ENCODE measurements at places on chromosomes 5 and 9.

DNA sequence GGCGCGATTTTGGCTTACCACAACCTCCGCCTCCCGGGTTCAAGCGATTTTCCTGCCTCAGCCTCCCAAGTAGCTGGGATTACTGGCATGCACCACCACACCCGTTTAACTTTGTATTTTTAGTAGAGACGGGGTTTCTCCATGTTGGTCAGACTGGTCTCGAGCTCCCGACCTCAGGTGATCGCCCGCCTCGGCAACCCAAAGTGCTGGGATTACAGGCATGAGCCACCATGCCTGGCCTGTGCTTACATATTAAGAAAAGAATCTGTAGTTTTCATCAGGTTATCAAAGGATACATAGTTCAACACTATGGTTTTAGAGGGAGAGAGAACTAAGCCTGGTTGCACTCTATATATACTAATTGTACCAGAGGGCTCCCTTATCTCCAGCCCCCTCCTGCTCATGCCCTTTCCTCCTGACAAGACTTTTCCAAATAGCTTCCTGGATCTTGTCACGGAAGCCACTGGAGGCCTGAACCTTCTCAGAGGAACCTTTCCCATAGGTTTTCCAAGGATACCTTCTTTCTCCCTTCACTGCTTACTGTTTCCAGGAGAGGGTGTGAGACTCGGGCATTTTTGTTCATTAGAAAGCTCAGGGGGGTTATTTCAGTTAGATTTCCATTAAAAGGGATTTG, 53.1 kb downstream of the SLC44A1 start:
- no peak for DNase-seq

GRCh38 chr5:120228262-120229031, 235.7 kb upstream of the PRR16 start:
- no peak for DNase-seq

GRCh38 chr5:159290741-159291140, 27.7 kb downstream of the UBLCP1 start:
- no peak for DNase-seq

DNA sequence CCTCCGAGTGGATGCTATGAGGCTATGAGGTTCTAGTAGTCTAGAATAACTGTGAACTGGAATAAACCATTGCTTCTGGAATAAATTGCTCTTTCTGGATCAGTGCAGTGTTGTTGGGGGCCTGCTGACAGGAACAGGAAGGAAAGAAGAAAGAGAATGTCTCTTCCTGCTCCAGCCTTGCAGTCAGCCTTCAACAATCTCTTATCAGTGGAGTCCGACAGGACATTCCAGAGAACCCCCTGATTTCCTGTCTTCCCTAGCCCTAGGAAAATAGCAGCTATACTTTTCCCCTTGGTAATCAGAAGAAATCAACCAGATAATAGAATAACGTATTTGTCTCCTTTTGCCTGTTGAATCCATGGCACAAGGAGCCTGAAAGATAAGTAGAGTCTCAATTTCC, 55.4 kb downstream of the WDR36 start:
- no peak for DNase-seq

- no peak for DNase-seq
Observed at GRCh38 chr5:10251405-10251804, 1.3 kb downstream of the CCT5 start.

DNA sequence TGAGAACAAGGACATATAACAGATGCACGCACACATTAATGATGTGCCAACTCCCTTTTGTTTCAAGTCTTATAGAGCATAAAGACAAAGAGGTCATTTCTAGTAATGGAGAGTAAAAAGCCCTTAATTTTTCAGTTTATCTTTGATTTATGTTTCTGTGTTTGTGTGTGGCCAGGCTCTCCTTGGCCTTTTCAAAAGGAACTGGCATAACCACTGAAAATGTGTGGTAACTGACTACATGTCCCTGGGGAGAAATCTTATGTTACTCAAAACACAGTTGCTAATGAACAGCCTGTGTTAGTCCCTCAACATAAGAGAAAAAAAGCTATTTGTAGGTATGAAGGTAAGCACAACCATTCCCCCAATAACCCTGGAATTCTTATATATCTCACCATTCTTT, 47.6 kb upstream of the SHOC1 start:
- DNase-seq, result no peak

GRCh38 chr5:14816999-14817761, 54.4 kb downstream of the ANKH start:
- DNase-seq, result peak; percentile 45

DNA sequence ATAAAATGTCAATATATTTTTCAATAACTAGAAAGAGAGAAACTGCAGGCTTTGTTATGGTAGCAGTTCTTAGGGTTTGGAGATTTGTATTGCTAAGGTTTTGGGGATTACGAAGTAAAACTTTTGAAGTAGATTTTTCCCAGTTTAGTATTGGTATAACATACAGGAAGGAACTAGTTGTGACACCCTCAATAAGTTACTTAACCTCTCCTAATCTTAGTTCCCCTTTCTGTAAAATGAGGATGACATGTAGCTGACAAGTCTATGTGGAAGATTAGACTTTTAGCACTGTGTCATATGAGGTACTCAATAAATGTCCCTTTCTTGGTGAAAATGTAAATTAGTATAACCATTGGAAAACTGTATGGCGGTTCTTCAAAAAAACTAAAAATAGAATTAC, 73.4 kb upstream of the ATG10 start:
- DNase-seq, result no peak

DNA sequence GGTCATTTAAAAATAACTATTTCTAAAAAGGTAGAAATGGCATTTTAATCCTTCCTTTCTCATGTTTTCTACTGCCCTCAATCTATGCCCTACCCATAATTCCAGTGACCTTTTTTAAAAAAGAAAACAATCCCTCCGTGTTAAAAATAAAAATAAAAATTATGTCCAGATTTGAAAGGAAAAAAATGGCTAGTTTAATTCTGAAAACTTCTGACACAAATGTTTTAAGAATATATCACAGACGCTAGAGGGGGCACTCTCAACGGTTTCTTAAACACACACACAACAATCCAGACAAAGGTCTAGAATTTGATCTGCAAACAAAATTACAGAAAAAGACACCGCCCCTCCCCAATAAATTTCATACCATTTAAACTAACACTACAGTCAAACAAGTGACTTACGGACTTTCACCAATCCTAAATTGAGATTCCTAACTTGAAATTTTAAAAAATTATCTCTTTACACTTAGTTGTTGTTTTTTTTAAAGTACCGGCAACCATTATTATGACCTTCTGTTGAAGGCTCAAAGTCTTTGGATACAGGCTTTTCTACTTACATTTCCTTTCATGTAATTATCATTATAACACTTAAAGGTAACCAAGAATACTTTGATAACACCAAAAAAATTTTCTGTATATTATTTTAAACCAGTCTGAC, 38.2 kb downstream of the CLINT1 start:
- no peak for DNase-seq

DNA sequence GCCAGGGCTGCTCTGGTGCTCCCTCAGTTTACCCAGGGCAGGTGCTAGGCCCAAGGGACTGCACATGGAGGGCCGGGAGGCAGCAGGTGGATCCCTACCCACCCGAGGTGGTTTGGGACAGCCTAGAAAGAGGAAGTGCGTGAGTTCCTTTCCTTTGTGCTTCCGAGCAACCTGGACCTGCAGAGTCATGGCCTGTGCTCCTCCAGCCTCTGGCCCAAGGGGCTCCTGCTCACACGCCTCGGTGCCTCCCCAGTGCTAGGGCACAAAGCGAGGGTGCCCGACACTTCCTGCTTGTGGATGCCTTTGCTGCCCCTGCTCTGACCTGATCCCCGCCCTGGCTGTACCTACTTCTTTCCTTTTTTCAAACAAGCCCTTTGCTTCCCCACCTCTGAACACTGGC, 79.3 kb downstream of the RXRA start:
- no peak for DNase-seq

DNA sequence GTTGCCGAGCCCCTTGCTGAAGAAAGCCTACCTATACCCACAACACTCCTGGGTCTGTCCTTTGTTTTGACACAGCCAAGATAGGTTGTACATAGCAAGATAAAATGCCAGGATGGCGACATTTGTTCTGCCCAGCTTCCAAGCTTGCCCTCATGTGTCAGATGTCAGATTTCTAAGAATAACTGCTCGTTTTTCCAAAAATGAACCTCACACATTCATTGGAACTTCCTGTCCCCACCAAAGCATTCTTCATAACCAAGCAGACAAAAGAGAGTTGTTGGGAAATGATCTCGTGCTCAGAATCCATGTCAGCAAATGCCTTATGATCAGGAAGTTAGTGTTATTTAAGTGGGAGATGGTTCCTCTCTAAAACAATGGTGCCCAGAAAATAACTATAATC, 210.1 kb downstream of the ZNF608 start:
- DNase-seq, result no peak

- DNase-seq, result no peak
Observed at GRCh38 chr5:151528153-151528552, 63.0 kb downstream of the FAT2 start.

DNA sequence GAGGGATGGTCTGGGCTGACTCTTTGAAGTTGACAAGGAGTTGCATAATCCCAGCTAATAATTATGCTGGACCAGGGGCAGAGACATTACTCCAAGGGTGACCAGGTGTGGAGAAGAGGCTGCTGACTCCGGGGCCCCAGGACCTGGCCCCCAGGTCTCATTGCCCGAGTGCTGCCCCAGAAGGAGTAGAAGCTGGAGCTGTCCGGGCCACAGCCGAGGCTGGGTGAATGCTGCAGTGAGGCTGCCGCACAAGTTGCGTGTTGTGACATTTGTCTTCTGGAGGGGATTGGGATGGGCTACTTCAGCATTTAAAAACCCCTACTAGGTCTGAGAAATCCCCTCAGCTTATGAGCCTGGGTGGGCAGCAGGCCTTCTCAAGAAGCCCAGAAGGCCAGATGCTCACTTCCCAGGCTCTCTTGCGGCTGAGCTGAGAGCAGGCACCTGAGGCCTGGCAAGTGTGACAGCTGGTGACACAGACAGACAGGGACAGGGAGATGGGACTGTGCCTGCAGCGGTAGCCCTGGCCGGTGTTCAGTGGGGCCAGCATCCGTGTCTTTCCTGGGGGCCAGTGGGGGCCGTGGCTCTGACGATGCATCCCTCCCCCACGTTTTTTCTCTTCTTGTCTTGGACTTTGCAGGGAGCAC, 122.8 kb downstream of the KCNIP1 start:
- DNase-seq, result no peak

DNA sequence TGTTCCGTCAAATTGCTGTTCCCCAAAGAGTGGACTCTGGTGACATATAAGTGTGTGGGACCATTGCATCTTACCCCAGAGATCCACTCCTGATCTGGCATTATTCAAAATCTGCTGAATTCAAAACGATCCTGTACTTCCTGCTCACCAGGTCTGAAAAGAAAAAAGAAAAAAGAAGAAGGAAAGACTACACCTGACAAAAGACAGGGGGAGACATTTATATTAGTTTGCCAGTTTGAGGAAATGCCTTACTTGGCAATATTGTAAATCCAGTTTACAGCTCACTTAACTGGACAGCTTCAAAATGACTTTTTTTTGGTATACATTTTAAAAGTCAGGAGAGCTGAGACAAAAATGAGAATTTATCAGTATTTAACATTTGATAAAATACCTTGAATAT, 15.0 kb upstream of the GRHPR start:
- DNase-seq, result no peak

- DNase-seq, result no peak
Observed at GRCh38 chr5:87924436-87924835, 344.2 kb downstream of the TMEM161B start.

DNA sequence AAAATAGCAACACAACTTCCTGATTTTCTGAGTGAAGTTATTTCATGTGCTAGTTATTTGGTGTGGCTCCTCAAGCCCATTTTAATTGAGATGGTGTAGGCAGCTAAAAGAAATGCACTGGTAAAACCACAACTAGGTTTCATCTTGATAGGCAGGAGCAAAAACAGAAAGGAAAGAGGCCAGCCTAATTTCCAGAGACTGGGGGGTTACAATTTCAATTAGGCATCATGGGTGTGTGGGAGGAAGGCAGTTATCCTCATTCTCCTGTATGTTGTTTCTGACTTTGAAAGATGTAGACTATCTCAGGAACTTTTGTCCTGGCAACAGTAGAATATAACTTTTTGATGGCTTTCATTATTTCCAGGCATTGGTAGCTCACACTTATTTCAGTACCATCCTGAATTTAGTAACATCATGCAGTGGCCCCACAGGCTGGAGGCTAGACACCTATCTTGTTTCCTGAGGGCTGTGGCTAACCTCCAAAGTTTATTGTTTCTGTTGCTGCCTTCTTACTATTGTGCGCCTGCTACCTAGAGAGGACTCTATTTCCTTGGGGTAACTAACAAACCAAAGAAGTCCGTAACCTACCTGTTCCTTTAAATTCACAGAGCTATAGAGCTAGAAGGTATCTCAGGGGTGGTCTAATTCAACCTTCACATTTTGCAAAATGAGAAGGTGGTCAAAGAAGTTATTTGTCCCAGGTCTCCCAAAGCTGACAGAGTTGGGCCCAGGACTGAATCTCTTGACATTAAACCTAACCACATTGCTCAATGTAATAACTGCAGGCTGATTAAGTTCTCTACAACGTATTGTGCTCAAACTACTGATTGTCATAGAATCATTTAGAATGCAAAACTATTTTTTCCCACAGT, 42.4 kb downstream of the FYB1 start:
- DNase-seq, result peak; percentile 59

- no peak for DNase-seq
Observed at GRCh38 chr5:173771121-173771724, 116.9 kb upstream of the CPEB4 start.

- no peak for DNase-seq
Observed at GRCh38 chr5:87210743-87211142, 56.9 kb upstream of the RASA1 start.

- no peak for DNase-seq
Observed at GRCh38 chr5:73266176-73266738, 93.3 kb downstream of the TMEM174 start.

DNA sequence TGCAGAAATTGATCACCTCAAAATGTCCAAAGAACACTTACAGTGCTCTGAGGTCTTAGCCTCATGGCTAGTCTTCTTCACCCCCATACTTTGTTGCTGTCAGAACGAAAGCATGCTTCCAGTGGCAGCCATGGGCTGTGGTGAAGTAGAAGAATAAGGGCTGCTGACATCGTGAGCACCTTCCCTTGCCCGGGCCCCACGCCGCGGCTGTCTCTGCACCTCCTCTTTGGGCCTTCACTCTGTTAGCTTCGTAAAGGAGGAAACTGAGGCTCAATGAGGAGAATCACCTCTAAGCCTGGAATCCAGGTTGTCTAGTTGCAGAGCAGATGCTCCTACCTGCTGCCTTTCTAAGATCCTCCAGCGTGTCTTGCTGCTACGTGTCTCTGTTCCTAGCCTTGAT, 139.5 kb upstream of the SLC28A3 start:
- DNase-seq, result no peak
